NCI-H187 (cell line): ENCODE measurements at places on chromosomes 5 and 9.

- no peak for DNase-seq
Measured at GRCh38 chr5:127308945-127309344, 18.3 kb downstream of the MEGF10 start.

- no peak for DNase-seq
Measured at GRCh38 chr9:71819115-71819739, 50.9 kb upstream of the CEMIP2 start.

- DNase-seq: no peak
Measured at GRCh38 chr9:132054024-132054423, 25.6 kb downstream of the MED27 start.

DNA sequence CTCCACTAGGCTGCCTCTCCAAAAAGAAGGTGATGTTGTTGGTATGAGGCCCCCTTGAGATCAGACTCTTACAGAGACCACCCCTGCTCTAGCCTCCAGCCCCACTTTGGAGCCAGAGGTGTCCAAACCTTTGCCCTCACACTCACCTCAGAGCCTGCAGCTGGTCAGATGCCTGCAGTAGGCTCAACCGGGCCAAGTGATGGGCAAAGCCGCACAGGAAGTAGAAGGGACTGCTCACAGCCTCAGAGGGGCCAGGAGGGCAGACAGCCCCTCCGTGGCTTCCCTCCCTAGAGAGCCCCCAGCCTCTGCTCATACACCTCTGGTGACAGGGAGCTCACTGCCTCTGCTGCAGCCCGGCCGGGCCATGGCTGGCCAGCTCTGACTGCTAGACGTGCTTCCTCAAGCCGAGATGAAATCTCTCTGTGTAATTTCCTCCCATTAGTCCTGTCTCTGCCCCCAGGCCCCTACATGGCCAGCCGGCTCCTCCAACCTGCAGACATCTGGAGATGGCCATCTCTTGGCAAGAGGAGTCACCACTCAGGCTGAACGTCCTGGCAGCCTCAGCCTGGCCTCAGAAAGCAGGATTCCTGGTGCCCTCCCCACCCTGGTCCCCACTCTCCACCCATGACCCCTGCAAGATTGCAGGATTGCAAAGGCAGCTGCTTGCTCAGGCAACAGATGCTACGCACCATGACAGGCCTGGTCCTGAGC is 7.3 kb upstream of the TCF7 start:
- no peak for DNase-seq
